ENCODE measurements at places on chromosomes 5 and 9.

- no peak for DNase-seq
Observed at GRCh38 chr5:149438711-149439132, 59.6 kb upstream of the IL17B start.

DNA sequence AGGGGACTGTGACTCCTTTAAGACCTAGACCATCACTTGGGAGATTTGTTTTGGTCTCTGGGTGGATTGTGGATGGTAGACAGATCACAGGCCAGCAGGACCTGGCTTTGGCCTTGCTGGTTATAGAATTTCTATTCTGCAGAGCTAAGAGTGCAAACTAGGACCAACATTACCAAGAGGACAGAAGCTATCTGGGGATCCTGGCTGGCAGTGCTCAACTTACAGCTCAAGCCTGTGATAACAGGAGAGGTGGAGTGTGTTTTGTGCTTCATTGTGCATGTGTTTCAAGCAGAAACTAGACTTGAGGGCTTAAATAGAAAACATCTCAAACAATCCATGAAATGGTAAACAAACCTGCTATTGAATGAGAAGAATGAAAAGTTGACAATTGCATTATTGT is 106.7 kb downstream of the ZNF462 start:
- DNase-seq, result no peak

GRCh38 chr9:135476561-135477355 is 2.8 kb upstream of the PPP1R26 start:
- no peak for DNase-seq

- DNase-seq, result no peak
Observed at GRCh38 chr5:36664766-36665165, 58.4 kb downstream of the SLC1A3 start.

All from activated CD4-positive, CD25-positive, alpha-beta regulatory T cell (primary cell).